AG10803 (cell line): ENCODE measurements at places on chromosomes 3 and 15.
A peak's percentile ranks its signal among the peaks of the same experiment; 100 is the strongest.

GRCh38 chr3:140378571-140379340 is 299.1 kb upstream of the TRIM42 start:
- DNase-seq, result no peak

GRCh38 chr3:190738636-190739155 is 123.8 kb downstream of the GMNC start:
- DNase-seq, result no peak

DNA sequence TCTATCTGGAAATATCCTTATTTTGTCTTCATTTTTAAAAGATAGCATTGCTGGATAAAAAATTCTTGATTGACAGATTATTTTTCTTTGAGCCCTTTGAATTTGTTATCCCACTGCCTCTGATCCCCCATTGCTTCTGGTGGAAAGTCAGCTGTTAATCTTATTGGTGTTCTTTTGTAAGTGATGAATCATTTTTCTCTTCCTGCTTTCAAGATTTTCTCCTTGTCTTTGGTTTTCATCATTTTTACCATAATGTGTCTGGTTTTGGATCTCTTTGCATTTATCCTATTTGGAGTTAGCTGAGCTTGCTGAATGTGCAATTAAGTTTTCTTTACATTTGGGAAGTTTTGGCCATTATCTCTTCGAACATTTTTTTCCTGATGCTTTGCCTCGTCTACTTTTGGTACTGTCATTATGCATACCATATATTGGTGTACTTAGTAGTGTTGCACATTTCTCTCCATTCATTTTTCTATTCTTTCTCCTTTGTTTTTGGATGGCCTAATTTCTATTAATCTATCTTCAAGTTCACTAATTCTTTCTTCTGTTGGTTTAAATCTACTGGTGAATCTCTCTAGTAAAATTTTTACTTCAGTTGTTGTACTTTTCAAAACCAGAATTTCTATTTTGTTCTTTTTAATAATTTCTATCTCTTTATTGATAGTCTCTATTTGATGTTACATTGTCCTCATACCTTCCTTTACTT is 440.0 kb upstream of the PROK2 start:
- no peak for DNase-seq

- DNase-seq, result no peak
Observed at GRCh38 chr15:49989498-49989897, 129.5 kb downstream of the ATP8B4 start.

- no peak for DNase-seq
Observed at GRCh38 chr15:83378921-83379578, 68.1 kb upstream of the SH3GL3 start.

GRCh38 chr3:153502682-153503081 is 340.7 kb downstream of the RAP2B start:
- DNase-seq, result no peak

DNA sequence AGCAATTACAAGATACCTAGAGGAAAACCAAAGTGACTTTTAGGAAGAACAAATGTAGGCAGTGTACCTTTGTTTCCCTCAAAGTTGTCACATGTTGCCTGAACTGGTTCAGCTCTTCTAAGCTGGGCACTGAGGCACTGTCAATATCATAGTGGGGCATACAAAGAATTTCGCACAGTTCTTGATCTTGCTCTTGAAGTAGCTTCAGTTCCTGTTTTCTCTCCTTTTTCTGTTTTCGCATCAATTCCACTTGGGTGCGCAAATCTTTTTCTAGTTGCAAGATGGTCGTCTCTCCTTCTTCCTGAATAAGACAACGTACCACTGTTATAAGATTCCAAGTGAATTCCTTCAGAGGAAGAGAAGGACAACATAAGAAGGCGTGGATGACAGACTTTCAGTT is 12.7 kb downstream of the PRC1 start:
- DNase-seq, result no peak

GRCh38 chr15:27464941-27465612 is 494.1 kb downstream of the GABRG3 start:
- no peak for DNase-seq

- DNase-seq, result no peak
Observed at GRCh38 chr3:158134363-158134762, 24.5 kb downstream of the RSRC1 start.

- no peak for DNase-seq
Observed at GRCh38 chr3:100361897-100362296, 27.3 kb downstream of the NIT2 start.

GRCh38 chr3:38101811-38102443 is 35.0 kb downstream of the ACAA1 start:
- DNase-seq, result no peak

DNA sequence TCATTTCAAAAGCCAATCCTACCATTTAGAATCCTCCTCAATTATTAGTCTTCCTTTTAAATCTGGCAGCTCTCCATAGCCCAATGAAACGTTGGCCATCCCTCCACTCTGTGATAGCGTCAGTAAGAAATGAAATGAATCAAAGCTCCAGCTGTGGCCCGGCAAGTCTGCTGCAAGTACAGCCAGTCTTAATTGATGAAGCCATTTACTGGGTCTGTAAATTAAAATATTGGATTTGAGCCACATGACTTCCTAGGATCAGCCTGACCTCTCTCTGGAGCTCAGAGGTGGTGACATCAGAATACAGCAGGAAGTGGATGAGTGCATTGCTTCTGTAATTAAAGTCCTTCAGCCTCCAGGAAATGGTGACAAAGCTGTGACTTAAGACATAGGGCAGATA is 347.0 kb upstream of the LMCD1 start:
- DNase-seq, result no peak

DNA sequence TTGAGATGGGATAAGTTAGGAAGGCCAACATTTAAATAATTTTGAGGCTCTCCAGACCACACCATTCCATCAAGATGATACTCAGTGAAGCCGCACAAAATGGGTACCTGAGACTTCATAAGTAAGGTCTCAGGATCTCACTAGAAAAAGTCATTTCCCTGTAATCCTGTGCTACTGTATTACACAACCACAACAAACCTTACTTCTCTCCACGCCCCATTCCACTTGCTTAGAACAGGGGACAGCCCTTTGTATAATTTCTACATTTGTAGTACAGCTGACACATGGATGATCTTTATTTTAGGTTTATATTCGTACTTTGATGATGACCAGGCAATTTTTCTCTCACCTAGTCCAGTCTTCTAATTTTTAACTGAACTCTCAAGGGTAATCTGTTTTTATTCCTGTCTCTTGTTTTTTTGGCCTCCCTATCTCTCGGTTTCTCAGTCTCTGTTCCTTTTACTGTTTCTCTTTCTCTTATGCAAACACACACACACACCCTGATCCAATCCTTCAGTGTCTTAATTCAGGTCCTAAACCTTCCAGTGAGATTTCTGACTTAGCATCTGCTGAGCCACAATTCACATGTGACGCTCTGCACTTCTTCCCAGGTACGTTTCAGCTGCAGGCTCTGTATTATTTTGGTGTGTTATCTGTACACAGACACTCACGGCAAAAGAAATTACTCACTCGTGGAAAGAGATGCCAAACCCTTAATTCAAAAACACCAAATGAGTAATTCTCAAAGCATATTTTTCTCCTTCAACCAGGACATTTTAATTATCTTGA is 223.2 kb upstream of the THBS1 start:
- DNase-seq, result peak; percentile 70

DNA sequence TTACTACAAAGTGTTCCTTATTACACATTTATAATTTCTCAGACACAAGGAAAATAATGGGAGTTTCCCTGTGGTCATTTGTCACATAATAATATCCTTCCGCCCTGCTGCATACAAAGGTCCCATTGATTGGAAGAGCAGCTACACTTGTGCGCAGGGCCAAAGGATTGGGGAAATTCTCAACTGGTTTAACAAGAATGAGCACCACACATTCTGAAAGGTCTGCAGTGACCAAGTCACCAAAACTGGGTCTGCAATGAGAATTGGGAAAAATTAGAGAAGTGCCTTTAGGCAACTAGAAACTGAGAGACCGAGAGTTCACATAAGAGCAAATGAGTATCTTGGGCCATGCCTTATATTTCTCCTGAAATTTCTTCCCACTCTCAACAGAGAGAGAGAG is 98.2 kb upstream of the NR2F2 start:
- DNase-seq, result no peak

DNA sequence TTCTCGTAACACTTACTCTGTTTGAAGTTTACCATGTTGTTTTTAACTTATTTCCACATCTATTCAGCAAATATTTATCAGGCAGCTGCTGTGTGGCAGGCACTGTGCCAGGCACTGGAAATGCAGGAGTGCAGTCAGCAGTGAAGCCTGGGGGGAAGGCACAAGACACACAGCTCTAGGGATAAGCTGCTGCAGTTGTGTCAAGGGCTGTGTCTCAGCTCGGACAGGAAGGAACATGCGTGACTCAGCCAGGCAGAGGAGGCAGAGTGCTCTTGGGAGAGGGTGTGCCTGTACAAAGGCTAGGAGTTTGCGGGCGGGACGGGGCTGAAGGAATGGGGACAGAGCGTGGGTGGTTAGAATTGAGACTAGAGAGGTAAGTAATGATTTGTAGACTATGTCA is 24.7 kb downstream of the LYSMD4 start:
- peak; percentile 88 for DNase-seq

GRCh38 chr3:45783667-45784066 is 12.7 kb downstream of the SLC6A20 start:
- no peak for DNase-seq
